ENCODE measurements at places on chromosomes 2 and 18. TPM values are rescaled to one million over a fixed set of nuclear protein-coding genes. Genes with fewer than 3 reads are reported as not detected.

- no peak for DNase-seq
These were observed 137.9 kb downstream of the ZNF516 start for GRCh38 chr18:76357174-76357573.

DNA sequence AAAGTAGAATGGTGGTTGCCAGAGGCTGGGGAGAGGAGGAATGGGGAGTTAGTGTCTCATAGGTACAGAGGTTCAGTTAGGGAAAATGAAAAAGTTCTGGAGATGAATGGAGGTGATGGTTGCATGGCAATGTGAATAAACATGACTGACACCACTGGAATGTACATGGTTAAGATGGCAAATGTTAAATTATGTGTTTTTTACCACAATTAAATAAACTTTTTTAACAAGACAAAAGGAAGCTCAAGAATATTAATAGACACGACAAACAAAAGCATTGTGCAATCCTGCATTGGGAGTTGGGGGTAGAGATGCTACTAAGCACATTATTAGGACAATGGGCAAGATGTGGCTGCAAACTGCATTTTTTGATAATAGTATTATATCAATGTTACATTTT is 147.7 kb downstream of the TWIST2 start:
- no peak for DNase-seq

GRCh38 chr2:68463287-68463877 is 3.7 kb downstream of the FBXO48 start:
- no peak for DNase-seq

DNA sequence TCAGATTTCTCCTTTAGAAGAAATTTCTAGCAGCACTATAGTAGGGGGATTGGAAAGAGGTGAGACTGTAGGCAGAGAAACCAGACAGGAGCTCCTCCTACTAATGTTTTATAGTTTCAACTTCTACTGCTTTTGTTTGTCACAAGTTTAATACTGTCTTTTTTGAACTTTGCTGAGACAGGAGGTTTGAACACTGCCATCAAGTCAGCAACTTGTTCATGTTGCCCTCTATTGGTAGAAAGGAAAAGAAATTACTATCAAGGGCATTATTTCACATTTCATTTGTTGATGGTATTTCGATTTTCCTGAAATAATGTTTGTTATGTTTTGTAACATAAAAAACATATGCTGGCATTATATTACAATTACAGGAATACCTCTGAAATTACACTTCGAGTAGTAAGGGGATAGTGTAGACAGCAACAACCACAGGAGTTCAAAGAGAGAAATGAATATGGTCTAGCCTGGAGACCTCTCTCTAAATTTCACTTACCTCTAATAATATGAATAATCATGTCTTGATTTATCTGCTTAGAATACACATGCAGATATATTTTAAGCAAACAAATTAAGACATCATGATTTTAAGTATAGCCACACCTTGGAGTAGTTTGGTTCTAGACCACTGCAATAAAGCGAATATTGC is 12.4 kb upstream of the CCDC88A start:
- no peak for DNase-seq

GRCh38 chr18:50986360-50987087 is 18.7 kb downstream of the ELAC1 start:
- no peak for DNase-seq

- no peak for DNase-seq
These were observed 438.2 kb downstream of the EPHA4 start for GRCh38 chr2:221133941-221134340.

GRCh38 chr2:178528647-178529046 is 48.4 kb downstream of the PLEKHA3 start:
- DNase-seq, result no peak

- DNase-seq, result no peak
These were observed 73.2 kb downstream of the ASB1 start for GRCh38 chr2:238499731-238500580.

DNA sequence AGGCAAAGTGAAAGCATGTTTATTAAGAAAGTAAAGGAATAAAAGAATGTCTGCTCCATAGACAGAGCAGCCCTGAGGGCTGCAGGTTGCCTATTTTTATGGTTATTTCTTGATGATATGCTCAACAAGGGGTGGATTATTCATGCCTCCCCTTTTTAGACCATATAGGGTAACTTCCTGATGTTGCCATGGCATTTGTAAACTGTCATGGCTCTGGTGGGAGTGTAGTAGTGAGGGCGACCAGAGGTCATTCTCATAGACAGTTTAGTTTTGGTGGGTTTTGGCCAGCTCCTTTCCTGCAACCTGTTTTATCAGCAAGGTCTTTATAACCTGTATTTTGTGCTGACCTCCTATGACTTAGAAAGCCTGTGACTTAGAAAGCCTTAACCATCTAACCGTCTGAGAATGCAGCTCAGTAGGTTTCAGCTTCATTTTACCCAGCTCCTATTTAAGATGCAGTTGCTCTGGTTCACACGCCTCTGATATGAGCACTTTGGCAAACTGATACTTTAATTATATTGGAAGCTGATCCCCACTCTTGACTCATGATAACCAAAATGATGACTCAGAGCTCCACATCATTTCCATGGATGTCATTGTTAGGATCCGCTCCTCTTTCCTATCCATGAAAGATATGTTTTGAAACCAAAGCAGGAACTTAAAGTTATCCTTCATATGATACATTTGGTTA is 14.5 kb upstream of the ERMN start:
- no peak for DNase-seq

DNA sequence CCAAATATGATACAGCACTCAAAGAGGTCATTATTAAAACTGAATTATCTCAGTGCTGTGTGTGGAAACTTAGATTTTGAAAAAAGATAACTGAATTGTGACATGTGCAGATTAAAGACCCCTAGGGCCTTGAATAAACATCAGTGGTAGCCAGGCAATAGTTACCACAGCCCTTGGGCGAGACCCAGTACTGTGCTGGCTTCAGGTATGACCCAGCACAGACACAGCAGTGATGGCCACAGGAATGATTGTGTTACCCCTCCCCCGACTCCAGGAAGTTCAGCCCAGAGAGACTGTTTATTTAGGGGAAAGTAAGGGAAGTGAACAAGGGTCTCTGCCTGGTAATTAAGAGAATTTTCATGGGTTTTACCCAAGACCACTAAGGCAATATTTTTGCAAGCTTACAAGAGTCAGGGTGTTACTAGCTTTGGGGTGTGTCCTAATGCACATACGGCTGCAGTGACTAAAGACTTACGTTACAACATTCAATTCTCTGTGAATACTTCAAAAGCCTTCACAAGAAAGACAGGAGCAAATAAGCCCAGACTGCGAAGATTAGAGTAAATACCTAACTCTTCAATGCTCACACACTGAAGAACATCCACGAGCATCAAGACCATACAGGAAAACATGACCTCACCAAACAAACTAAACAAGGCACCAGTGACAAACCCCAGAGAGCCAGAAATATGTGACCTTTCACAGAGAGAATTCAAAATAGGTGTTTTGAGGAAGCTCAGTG is 28.2 kb upstream of the ITGAV start:
- DNase-seq, result no peak

DNA sequence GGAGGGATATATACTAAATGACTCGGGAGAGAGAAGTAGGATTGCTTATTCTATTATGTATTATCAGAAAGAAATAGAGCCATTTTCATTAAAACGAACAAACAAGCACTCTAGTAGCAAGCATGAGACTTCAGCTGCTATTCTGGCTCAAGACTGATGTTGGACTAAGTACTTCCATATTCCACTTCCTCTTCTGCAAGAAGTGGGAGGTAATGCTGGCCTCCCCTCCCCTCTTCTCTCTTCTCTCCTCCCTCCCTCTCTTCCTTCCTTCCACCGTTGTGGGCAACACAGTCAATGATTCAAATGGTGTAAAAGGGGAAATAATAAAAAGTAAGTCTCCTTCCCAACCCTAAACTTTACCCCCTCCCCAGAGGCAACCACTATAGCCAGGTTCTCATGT is 62.6 kb downstream of the EMX1 start:
- DNase-seq, result no peak

DNA sequence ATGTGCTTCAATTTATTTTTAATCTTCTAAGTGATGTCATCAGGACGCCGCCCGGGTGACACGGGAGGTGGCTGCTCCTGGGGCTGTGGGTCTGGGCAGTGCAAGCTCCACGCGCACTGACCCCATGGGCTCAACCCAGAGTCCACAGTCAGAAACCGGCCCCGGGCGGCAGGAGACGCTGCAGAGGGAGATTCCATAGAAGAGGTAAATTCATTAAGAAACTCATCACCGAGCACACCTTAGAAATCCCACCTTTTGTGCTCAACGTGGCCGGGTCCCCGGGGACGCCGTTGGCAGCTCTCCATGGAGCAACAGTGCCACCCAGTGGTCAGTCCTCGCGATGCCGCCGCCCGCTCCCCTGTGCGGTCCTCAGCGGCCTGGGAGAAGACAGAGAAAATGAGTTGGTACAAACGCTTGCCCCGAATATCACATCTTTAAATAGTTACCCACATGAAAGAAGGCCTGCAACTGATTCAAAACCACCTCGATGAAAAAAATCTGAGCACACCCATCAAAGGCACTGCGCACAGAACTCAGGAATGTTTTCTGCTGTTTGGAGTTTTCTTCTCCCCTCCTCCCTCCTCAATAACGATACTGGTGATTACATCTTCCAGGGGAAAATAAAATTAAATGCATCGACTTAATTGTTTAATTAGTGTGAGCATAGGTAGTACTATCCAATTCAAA is 92.6 kb downstream of the CMPK2 start:
- peak; percentile 62 for DNase-seq

GRCh38 chr2:74429487-74430451 is 8.2 kb downstream of the WDR54 start:
- DNase-seq, result no peak

- DNase-seq, result peak; percentile 20
These were observed 1.3 kb downstream of the USP34 start for GRCh38 chr2:61469424-61470121.

- DNase-seq, result no peak
These were observed 96.9 kb upstream of the POU3F3 start for GRCh38 chr2:104757056-104757455.

Gene RESP18
- polyA plus RNA-seq, result not detected

Gene SCTR
- polyA plus RNA-seq, result 21.2 TPM

Gene CTNNA2
- 4.2 TPM for polyA plus RNA-seq

Gene SKOR2
- polyA plus RNA-seq, result not detected

Gene RAPGEF4
- 13.0 TPM for polyA plus RNA-seq

Gene ANKRD29
- polyA plus RNA-seq, result 0.58 TPM

Gene IGFBP5
- polyA plus RNA-seq, result 267 TPM

Gene STON1
- polyA plus RNA-seq, result 38.7 TPM
